ENCODE measurements at places on chromosomes 7 and 10. TPM values are rescaled to one million over a fixed set of nuclear protein-coding genes. Genes with fewer than 3 reads are reported as not detected.
A peak's percentile ranks its signal among the peaks of the same experiment; 100 is the strongest.

The IFIT1B gene
- total RNA-seq, result not detected

The MYOF gene
- 5.4 TPM for total RNA-seq

The RTKN2 gene
- total RNA-seq, result 1.1 TPM

The SEMA3D gene
- not detected for total RNA-seq

The EPHB6 gene
- total RNA-seq, result 5.5 TPM

- no peak for DNase-seq
These were observed 39.8 kb downstream of the GBF1 start for GRCh38 chr10:102285133-102285532.

DNA sequence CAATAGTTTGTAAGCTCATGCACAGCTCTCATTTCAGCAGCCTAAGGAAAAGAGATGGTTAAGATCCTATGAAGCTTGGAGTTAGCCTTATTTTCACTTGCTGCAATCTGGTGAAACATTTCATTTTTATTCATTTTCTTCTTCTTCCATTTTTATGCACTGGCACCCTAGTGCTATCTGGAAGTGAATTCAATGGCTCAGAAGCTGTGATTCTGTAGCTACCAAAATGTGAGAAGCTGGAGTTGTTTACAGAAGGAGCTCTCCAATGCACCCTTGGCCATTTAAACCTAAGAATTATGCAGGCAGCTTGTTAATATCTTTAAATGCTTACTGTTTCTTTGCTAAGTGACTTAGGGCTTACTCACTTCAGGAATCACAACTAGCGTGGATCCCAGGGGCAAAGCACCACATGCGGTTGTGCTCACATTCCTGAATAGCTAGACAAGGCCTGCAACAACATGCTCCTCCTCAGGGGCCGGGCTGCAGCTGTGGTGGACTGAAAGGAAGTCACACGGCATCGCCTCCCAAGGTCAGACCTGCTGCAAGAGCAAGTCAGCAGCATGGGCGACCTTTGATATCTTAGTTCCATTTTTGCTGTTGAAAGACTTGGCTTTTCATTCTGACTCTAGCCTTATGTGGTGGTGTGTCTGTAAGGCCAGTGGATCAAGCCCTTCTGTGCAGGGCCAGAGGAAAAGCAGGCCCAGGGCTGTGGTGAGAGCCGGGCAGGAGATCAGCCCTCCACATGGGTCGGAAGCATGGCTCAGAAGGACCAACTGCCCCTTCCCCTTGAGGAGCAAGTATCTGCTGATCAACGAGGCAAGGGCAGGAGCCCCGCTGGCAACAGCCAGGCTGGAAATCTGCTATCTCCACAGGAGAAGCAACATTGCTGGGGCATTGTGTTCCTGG lies 91.9 kb upstream of the MBL2 start:
- no peak for DNase-seq

DNA sequence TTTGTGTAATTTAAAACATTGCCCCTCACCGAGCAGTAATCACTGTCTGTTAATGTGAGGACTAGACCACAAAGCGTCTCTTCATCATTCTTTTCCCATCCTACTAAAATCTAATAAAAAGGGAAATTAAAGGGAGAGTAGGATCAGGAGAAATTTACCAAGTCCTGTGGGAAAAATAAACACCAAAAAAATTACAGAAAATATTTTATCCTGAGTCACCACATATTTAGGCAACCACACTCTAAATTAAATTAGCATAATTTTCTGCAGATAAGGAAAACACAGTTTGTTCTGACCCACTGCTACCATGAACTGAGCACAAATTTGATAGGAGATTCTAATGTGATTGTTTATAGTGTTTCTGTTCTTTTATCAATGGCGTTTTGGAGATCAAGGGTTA lies 49.3 kb downstream of the CCDC6 start:
- DNase-seq, result no peak

GRCh38 chr7:46908770-46909169 lies 673.1 kb downstream of the TNS3 start:
- DNase-seq, result no peak

DNA sequence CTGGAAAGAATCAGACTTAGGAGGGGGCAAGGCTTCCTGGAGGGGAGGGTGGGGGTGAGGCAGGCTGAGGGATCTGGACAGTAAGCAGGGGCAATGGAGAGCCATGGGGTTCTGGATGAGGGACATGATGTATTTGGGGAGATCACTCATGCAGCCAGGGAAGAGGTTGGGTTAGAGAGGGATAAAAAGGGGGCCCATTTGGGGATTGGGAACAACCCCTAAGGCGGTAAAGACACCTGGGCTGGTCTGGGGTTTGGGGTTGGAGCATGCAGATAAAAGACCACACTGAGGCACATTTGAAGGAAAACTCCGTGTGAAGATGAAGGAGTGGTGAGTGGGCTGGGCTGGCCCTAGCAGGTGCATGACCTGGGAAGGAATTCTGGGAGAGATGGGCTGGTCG lies 30.8 kb downstream of the HIF1AN start:
- DNase-seq, result no peak

DNA sequence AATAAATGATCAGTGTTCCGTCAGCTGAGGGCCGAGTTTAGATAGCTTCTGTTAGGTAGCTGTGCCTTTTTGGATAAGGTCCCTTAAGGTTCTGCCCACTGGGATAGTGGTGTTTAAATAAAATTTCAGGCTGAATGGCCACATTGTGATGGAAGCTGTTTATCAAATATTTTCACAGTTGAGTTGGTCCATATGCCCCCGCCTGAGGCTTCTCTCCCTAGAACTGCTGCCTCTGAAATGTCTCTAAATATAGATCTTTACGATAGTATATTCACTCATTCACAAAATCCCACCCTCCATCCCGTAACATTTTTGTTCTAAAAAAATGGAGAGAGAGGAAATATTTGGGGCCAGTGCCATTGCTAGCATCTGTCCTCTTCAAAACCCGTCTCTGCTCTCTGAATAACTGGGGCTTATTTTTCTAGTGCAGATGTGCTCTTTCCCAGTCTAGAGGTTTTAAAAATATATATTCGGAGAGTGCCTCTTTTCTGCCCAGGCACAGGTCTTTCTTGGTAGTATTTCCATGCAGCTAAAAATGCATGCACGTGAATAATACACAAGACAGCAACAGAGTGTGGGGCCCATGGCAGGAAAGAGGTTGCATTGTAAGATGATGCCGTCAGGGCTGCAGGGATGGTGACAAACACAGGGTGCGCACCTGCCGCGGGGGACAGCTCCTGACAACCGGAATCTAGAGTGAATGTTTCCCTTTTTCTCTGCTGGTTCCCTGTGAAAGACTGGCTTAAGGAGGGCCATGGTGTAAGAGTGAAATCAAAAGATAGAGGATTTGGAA lies 105.4 kb upstream of the BTBD16 start:
- DNase-seq, result no peak

- DNase-seq, result no peak
These were observed 26.3 kb downstream of the FAM107B start for GRCh38 chr10:14748441-14748840.

DNA sequence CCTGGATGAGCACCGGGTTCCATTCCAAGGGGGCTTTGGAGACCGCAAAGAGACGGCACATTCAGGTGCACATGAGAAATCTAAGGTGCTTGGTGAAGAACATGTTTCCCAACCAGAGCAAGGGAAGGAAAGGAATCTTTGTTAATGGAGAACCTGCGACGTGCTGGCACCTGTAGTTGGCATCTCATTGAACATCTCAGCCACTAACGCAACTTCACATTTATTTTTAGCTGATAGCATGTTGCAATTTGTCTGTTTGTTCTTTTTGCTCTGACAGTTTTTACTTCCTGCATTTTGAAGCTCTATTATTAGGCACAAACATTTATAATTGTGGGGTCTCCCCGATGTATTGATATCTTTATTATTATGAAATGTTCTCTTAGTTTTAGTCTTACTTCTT lies 316.7 kb downstream of the TCERG1L start:
- DNase-seq, result no peak

GRCh38 chr10:28593811-28594210 lies 60.9 kb downstream of the WAC start:
- DNase-seq, result no peak

DNA sequence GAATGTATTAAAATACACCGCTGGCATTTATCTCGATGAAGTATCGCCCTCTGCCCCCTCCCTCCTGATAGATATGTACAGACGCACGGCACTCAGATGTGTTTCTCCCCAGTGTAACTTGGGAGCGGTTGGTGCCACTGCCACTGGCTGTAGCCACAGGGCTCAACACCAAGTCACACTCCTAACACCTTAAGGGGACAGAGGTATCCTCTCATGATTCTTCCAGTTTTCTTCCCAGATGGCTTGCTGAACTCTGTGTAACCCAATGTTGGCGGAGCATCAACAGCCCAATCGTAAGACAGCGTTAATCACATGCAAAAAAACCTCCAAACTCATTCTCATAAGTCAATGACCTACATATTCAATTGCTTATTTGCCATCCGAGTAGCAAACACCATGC lies 35.5 kb downstream of the CTBP2 start:
- no peak for DNase-seq

DNA sequence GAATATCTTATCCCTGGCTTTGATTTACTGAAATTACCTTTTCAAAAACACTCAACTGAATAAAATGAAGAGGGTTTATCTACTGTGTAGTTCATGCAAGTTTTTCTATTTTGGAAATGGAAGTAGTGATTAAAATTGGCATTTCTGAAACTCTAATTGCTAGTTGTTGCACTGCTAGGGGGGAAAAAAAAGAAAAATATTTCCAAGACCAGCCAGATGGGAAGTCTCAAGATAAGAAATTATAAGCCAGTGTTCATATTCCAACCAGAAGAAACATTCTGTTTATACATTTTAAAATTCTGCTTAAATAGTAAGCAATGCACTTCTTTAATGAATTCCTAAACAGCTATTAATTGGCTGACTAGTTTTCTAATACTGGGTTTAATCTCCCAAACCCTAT lies 9.4 kb upstream of the ADO start:
- DNase-seq, result no peak

DNA sequence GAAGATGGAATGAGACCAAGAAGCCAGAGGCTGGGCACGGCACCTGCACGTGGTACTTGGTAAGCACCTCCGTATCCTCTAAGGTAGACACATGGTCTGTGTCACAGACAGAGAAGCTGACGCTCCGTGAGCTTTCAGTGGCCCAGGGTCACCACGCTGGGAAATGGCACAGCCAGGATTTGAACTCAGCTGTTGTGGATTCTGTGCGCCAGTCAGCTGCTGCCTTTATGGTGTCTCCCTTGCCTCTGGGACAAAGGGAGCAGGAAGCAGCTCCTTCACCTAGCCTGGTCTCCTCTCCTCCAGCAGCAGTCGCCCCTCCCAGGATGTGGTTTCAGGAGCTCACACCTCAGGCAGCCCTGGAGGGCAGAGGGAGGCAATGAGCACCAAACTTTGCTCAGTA lies 110.8 kb downstream of the ARHGAP22 start:
- no peak for DNase-seq

DNA sequence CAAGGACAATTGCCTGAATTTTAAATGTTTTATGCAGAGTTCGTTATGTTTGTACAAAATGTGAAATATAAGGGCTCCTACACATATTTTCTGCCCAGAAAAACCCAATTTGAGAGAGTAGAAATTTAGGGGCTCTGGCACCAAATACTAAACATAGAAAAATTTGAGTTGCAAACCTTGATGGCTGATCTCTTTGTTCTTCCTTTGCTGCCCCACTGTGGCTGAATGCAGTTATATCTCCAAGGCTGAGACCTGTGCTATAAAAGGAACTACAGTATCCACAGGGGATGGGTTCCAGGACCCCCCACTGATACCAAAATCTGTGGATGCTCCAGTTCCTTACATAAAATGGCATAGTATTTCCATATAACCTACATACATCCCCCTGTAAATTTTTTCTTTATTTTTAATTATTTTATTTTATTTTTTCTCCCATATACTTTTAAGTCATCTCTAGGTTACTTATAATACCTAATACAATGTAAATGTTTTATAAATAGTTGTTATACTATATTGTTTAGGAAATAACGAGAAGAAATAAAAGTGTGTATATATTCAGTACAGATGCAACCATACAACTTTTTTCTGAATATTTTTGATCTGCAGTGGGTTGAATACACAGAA lies 22.5 kb downstream of the CFAP43 start:
- peak; percentile 63 for DNase-seq

GRCh38 chr7:71982851-71983250 lies 429.3 kb downstream of the CALN1 start:
- no peak for DNase-seq

DNA sequence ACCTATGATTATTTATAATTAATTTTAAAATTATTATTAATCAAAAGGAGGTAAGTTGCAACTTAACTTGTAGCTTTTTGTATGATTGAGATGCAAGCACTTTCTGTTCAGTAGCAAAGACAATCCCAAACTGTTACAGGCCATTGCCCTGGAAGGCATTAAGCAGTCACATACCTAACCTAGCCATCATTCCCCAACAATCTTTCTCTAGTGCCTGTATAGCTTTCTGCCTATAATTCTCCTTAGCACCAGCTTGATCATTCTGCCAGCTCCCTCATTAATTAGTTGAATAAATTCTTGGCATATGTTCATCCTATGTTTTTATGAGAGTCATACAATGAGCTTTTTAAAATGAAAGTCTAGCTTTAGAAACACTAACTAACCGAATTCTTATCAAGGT lies 178.9 kb upstream of the TMEM106B start:
- DNase-seq, result no peak

GRCh38 chr10:63474488-63474887 lies 8.7 kb upstream of the JMJD1C start:
- DNase-seq, result no peak
